Upper lobe of left lung (tissue), 6 donors: ENCODE measurements at places on chromosomes 7 and 10.

DNA sequence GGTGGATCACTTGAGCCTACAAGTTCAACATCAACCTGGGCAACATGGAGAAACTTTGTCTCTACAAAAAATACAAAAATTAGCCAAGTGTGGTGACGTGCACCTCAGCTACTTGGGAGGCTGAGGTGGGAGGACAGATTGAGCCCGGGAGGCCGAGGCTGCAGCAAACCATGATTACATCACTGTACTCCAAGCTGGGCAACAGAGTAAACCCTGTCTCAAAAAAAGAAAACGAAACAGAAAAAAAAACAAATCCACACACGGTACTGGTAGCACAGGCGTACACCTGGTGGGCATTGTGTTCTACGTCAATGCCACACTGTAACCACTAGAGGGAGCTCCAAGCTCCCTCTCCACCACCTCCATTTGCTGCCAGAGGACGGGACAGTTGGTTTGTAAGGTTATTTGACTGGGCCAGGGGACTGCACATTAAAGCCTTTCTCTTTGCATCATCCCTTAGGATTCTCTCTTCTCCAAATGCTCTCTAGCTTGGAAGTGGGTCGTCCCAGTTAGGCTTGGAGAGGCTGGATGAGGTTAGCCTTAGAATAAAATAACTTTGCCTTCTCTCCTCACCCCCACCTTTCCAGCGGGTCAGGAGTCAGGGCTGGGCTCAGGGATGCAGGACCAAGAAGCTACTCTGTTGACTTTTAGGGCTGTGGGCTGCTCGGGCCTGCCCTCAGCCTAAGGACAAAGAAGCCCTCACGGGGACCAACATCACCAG is 130.8 kb downstream of the SORBS1 start:
- DNase-seq = no peak
- no peak overlapping the region for H3K27ac ChIP-seq
- H3K27me3 ChIP-seq = no peaks in the 10 kb centered on the region
- H3K4me3 ChIP-seq = no peak overlapping the region
- H3K36me3 ChIP-seq = no peaks in the 10 kb centered on the region

- H3K36me3 ChIP-seq = no peaks in the 10 kb centered on the region
- DNase-seq = no peak
- no peak overlapping the region for H3K27ac ChIP-seq
Observed at GRCh38 chr10:28906415-28906814, 229.1 kb downstream of the BAMBI start.

- no peaks in the 10 kb centered on the region for H3K4me1 ChIP-seq
- H3K27ac ChIP-seq = no peak overlapping the region
- no peaks in the 10 kb centered on the region for H3K27me3 ChIP-seq
- DNase-seq = no peak
- H3K36me3 ChIP-seq = peaks cover 32% of the 10 kb centered on the region
Observed at GRCh38 chr7:70770154-70770553, 361.8 kb upstream of the GALNT17 start.

GRCh38 chr10:129275886-129276285 is 191.2 kb upstream of the MGMT start:
- no peak overlapping the region for H3K4me3 ChIP-seq
- H3K36me3 ChIP-seq = no peaks in the 10 kb centered on the region
- H3K4me1 ChIP-seq = no peaks in the 10 kb centered on the region
- H3K27me3 ChIP-seq = no peaks in the 10 kb centered on the region
- H3K27ac ChIP-seq = no peak overlapping the region

- peaks cover 6% of the 10 kb centered on the region for H3K4me1 ChIP-seq
- H3K27ac ChIP-seq = peak overlapping the region; percentile 9
- no peak overlapping the region for H3K4me3 ChIP-seq
- no peaks in the 10 kb centered on the region for H3K27me3 ChIP-seq
- no peak for DNase-seq
- H3K36me3 ChIP-seq = no peaks in the 10 kb centered on the region
Observed at GRCh38 chr10:121772884-121773283, 154.9 kb downstream of the ATE1 start.

DNA sequence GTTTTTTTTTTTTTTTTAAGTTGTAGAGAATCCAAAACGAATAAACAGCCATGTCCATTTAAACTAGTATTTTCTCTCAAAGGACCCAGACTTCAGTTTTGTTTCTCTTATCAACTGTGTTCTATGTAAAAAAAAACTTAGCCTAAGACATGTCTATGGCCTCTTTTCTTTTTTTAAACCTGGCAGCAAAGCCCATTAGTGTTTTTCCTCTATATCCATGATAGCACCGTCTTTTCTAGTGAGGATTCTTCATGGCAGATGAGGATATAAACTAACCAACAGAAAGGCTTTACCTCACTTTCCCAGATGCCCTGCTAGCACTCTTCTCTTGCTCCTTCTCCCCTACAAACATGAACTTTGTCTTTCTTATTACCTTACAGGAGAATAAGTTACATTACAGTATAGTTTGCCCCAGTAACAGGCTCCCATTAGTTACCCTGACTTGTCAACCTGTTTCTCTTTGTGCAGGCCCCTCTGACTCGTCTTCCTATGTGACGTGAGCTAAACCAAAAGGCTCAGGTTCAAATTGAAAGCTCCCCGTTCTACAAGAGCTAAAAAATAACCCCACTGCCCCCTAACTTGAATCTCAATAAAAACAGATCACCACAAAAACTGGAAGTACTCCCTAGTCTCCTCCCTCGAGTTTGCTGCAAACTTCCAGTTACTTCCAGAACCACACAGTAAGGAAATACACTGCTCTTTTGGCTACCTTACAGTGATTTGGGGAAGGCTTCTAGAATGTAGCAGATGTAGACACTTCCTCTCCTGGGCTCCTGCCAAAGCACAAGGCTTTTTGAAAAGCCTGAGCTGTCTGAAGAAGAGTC is 20.1 kb downstream of the P4HA1 start:
- peaks cover 8% of the 10 kb centered on the region for H3K36me3 ChIP-seq
- no peaks in the 10 kb centered on the region for H3K27me3 ChIP-seq
- DNase-seq = peak; percentile 57
- peak overlapping the region; percentile 83 for H3K27ac ChIP-seq

GRCh38 chr7:48398191-48398590 is 226.9 kb downstream of the ABCA13 start:
- DNase-seq = no peak
- H3K4me3 ChIP-seq = no peak overlapping the region
- H3K27me3 ChIP-seq = no peaks in the 10 kb centered on the region
- H3K4me1 ChIP-seq = no peaks in the 10 kb centered on the region

DNA sequence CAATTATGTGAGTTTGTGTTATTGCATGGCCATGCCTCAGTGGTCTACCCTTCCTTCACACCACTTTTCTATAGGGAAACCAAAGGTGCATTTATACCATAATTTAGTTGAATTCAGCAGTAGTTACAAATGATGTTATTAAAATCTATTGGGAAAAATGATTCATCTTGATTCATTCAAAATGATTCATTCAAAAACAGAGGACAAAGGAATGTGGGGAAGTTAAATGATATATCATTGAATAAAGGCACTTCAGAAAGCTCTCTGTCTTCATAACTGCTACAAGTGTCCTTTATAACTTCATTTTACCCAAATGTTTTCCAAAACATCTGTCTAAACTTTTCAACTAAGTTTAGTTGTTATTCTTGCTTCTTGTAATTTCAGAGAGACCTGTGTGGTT is 722.9 kb downstream of the GRM8 start:
- no peaks in the 10 kb centered on the region for H3K27me3 ChIP-seq
- H3K36me3 ChIP-seq = no peaks in the 10 kb centered on the region
- no peak for DNase-seq
- no peaks in the 10 kb centered on the region for H3K4me1 ChIP-seq
- no peak overlapping the region for H3K27ac ChIP-seq

- DNase-seq = no peak
- H3K27ac ChIP-seq = no peak overlapping the region
- no peaks in the 10 kb centered on the region for H3K27me3 ChIP-seq
- H3K4me1 ChIP-seq = no peaks in the 10 kb centered on the region
Observed at GRCh38 chr10:55750458-55750857, 610.6 kb downstream of the ZWINT start.

DNA sequence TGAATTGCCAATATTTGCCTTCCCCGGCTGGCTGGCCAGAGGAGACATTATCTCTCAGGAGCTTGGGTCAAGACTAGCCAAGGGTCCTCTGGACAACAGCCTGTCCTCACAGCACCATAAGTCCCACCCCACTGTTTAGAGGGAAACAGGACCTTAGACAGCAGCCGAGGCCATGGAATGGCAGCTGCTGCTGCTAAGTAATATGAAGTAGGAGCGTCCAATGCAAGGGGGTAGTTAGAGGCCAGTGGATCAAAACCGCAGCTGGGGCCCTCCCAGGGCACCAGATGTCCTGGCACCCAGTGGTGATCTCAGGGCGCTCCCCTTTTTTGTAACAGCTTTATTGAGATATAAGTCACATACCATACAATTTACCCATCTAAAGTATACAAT is 12.9 kb upstream of the KCP start:
- no peak for DNase-seq
- no peaks in the 10 kb centered on the region for H3K36me3 ChIP-seq
- H3K4me1 ChIP-seq = peaks cover 9% of the 10 kb centered on the region

DNA sequence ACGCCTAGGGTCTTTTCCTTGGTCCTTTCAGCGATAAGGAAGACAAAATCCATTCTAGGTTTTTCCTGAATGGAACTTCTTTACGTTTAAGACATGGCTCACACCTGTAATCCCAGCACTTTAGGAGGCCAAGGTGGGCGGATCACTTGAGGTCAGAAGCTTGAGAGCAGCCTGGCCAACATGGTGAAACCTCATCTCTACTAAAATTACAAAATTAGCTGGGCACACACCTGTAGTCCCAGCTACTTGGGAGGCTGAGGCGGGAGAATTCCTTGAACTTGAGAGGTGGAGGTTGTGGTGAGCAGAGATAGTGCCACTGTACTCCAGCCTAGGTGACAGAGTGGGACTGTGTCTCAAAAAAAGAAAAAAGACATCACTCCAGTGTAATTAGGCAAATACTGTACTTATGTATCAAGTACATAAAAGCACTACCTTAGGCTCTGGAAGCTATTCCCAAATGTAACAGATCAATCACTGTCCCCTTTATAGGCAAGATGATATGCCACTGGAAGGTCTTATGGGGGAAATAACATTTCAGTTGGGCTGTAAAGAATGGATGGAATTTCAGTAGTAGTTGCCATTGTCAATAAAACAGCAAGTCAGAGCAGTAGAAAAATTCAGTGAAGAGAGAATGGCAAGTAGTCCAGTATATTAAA is 5.7 kb downstream of the STK17A start:
- H3K27ac ChIP-seq = no peak overlapping the region
- DNase-seq = no peak
- no peaks in the 10 kb centered on the region for H3K27me3 ChIP-seq
- peaks cover 28% of the 10 kb centered on the region for H3K4me1 ChIP-seq
- no peaks in the 10 kb centered on the region for H3K36me3 ChIP-seq
- H3K4me3 ChIP-seq = no peak overlapping the region

DNA sequence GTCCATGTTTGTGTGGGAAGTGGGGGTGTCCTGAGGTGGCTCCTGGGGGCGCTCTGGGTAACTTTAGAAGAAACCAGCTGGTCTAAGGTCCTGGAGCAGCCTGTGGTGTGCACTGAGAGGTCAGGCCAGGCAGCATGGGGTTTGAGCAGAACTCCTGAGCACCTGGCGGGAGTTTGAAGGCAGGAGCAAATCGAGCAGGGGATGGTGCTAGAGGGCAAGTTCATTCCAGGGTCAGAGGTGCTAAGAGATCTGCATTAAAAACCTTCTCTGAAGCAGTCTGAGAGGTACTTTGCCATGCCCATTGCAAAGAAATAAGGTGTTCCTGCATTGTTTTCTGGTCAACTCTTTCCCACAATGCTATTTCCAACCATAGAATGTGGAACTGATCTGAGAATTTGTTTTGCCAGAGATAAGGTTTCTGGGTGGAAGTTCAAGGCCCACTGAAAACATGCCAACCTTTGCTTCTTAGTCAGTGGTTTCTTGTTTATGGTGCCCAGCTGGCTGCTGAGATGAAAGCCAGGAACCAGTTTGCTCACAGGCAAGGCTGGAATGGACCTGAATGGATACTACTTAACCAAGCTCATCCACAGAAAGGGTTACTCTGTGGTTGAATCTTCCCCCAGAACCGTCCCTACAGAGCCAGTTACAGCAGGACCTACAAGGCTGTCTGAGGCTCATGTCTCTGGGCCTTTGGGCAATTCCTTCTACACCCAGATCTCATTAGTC is 136.3 kb upstream of the TMEM72 start:
- H3K36me3 ChIP-seq = no peaks in the 10 kb centered on the region
- no peaks in the 10 kb centered on the region for H3K4me1 ChIP-seq
- no peak overlapping the region for H3K4me3 ChIP-seq

DNA sequence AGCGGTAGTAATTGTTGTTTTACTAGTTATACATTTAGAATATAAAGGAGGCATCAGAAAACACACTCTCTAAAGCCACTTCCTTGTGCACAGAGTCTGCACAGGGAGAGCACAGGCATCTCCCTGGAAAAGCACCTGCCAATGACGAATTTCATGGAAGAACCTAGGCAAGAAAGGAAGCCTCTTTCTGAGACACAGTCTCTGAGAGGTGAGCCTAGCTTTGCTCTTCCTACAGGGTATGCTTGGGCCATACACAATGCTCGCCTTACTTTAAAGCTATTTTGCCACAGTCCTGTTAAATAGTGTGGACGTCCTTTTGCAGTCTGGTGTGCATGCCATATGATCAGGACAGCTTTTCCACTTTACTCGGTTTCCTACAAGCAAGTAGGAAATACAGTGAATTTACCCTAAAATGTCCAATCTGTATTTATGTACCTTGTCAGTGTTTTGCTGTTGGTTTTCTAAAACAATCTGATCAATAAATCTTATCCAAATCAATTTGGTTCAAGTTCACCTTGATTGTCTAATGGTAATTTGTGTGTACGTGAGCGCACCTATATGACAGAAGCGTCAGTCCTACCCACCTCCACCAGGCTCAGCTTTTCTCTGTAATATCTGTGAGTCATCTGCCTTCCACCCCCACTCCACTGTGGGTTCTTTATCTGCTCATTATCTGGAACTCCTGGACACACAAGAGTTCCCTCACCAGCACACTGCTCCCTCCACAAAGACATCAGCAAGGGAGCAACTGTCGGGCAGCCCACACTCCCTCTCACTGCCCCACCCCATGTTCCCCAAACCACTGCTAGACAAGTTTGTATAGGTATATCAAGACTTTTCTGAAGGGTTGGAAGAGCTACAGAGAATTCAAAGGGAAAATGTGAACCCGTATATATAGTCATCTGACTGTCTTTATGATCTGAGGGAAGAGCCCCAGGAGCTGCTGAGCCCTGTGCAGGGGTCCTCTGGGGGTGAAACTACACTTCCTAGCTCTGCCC is 65.2 kb downstream of the KLHDC10 start:
- no peak overlapping the region for H3K4me3 ChIP-seq
- H3K4me1 ChIP-seq = peaks cover 12% of the 10 kb centered on the region
- no peak for DNase-seq

DNA sequence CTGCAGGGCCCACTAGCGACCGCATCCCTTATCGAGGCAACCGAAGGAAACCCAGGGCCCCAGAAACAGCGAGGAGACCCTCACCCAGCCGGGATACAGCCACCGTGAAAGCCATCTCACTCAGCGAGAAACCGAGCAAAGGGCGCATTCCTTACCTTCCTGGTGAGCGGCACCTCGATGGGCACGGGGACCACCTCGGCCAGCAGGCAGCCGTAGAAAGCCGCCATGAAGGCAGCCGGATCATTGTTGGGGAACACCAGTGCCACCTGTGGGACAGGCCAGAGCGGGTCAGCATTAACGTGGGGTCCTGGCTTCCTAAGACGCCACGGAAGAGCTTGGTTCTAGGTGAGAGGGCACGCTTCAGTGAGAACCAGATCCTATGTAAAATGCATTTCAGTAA is 263.7 kb downstream of the ZMYND11 start:
- no peaks in the 10 kb centered on the region for H3K27me3 ChIP-seq
- no peaks in the 10 kb centered on the region for H3K36me3 ChIP-seq
- no peak overlapping the region for H3K4me3 ChIP-seq
- H3K27ac ChIP-seq = no peak overlapping the region
